ENCODE measurements at places on chromosomes 4 and X.

DNA sequence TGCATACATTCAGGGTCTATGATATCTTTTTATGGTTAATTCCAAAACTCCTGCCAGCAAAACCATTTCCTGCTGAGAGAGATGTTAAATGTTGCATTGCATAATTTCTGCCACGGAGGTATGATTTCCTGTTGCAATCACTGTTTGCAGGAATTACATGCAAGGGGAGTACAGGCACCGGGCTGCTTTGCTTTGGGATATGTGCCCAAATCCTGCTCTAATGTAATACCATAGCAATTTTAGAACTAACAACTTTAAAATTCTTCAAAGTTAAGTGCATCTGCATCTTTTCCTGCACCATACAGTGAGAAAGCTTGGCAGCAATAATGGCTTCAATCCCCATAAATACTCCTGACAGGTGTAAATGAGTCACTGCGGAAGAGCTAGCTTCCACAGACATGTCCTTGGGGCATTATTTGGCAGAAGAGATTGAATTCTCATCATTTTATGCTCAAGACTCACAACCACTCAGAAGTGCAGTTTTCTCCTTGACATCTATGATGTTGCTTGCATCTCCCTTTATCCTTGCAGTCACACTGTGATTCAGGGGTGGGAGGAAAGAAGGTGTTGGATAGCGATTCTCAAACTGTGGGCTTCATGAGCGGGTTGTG is 29.6 kb downstream of the TRIM2 start:
- DNase-seq, result no peak

DNA sequence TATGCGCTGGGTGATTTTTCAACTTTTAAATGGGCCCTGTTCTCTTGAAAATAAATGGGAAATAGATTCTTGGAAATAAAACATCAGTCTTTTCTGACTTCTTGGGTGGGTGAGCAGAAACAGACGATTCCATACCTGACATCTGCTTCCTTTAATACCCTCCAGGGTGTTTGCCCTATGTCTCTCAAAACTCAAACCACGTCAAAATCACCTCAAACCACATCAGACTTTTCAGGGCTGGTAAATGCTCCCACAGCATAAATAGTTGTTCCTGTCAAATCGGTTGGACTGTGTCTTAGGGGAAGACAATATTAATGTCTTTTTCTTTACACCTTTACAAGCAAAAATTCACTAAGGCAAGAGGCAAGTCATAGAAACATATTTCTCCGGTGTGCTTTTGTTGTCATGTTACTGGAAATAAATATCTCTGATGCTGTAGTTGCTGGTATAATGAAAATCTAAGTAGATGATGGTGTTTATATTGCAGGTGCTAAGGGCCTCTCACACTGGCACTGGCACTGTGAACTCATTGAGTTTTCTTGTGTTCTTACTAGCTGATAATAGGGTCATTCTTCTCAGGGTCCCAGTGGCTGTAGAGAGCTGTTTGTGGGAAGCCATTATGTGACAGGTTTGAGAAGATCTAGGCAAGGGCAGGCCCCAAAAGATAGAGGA is 380.4 kb downstream of the RAPGEF2 start:
- no peak for DNase-seq

DNA sequence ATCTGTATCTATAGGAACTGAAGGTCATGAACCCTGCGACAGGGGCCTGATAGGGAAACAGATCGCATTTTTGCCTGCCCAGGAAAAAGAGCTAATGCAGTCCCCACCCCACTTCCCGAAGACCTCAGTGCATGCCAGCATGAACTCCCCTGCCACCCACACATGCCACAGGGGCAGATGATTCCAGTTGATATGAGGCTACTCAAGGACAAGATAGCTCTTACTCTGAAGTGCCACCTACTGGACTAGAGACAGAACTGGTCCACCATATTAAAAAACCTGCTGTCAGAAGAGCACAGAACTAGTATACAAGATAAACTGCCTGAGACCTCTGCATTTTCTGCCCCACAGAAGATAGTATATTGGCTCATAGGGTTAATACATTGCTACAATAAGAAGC is 68.0 kb downstream of the YIPF7 start:
- no peak for DNase-seq

GRCh38 chr4:152962150-152962549 is 26.0 kb downstream of the FHDC1 start:
- DNase-seq, result no peak

DNA sequence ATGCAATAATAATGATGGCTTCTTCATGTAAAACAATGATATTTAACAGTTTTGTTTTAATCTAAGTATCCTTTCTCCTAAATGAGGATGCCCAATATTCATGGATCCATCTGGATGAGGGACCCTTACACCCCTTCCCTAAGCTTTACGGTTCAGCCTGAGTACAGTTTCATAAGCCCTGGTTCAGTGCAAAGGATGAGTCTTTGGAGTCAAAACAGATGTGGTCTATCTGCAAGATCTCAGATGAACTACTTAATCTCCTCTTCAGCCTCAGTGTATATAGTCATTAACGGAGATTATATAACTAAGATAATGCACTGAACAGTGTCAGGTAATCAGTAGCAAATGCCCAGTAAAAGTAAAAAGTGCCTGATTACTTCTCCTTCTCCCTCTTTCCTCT is 22.1 kb downstream of the ANXA5 start:
- no peak for DNase-seq

GRCh38 chr4:121822796-121823504 is 733 bp downstream of the CCNA2 start:
- DNase-seq, result peak; percentile 9

DNA sequence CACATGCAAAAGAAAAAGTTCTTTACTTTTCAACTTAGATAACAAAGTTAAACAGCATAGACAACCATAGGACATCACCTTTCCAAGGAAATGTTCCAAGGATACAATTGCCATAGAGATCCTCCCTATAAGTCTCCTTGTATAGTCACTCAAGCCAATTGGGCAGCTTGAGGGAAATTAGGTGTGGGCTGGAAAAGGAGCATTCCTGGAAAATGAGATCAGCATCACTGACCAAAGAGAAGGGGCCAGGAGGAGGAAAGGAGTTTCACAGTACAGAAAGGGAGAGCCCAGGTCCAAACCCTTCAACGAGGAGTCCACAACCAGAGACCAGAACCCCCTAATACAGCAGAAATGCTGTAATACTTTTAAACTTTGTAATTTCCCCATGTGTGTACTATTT is 91.5 kb upstream of the PPARGC1A start:
- DNase-seq, result no peak

DNA sequence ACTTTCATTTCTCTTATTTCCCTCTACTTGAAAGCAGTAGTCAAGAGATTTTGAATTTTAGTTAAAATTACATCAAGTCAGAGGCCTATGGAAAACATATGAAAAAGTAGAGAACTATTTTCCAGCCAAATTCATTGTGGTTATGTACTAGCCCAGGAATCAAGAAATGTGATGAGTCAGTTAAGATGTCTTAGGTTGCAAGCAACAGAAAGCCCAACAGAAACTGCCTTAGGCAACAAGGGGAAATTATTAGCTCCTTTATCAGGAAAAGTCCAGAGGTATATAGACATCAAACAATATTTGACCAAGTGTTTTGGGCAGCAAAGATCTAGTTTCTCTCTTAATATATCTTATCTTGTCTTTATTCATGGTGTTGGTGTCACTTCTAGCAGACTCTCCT is 37.8 kb upstream of the FRMD7 start:
- DNase-seq, result no peak

DNA sequence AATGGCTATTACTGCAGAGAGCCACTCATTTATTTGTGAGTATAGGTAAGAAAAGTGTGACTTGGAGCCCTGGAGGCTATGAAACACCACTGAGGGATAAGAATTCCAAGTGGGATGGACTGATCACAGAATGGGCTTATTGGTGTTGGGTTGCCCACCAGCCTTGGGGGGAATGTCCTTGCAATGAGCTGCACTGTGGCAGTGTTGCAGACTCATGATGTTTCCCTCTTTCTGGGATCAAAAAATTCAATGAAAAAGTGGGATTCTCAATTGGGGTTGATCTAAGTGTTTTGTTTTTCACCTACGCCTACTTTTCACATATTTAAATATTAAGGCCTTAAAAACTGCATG is 1024.5 kb upstream of the PCDH10 start:
- DNase-seq, result no peak

DNA sequence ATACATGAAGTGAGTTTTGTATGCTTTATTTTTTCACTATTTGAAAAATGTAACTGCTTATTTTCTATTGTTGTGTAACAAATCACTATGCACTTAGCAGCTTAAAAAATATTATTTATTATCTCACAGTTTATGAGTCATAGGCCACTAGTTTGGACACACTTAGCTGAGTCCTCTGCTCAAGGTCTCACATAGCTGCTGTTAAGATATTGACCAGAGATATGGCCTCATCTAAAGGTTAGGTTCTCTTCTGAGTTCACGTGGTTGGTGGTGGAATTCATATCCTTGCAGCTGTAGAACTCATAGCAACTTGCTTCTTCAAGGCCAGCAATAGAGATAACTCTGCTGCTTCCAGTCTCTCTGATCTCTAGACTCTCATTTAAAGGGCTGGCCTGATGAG is 534.4 kb downstream of the SPRY1 start:
- no peak for DNase-seq

DNA sequence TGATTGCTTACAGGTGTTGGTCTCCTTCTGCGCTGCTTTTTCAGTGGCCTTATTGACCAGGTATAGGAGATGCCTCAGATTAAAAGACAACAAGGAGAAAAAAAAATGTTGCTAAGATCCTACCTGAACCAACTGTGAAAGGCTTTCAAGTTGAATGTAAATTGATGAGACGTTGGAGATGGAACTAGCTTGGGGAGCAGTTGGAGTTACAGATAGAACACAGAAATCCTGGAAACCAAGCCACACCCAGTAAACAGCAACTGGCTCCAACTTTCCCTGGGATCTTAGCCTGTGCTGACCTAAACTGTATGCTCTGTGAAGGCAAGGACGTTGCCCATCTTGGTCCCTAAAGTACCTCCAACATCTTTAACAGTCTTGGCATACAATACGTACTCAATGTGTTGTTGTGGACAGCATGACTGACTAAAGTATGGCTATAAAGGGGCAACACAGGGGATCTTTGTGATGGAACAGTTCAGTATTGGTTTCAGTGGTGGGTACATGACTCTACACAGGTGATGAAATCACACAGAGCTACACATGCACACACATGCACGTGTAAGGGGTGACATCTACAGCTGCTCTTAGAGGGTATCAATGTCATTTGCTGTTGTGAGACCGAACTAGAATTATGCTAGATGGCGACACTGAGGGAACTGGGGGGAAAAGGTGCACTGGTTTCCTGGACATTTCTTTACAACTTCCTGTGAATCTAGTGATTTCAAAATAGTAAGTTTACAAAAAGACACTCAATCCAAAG is 22.3 kb downstream of the GAB3 start:
- no peak for DNase-seq

DNA sequence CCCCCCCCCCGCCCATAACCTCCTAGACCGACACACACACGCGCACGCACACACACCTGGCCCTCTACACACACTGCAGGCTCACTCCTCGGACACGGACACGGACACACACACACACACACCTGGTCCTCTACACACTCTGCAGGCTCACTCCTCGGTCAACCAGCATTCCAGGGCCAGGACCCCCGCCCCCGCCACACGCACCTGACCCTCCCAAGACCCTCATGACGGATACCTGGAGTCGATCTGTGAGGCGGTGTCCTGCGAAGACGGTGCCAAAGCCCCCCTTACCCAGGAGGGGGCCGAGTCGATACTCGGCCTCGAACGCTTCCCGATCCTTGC is 552 bp downstream of the PIM2 start:
- no peak for DNase-seq

GRCh38 chr4:150323406-150324325 is 245.4 kb downstream of the DCLK2 start:
- no peak for DNase-seq

- no peak for DNase-seq
Measured at GRCh38 chr4:6987588-6987961, 55.6 kb upstream of the TADA2B start.

DNA sequence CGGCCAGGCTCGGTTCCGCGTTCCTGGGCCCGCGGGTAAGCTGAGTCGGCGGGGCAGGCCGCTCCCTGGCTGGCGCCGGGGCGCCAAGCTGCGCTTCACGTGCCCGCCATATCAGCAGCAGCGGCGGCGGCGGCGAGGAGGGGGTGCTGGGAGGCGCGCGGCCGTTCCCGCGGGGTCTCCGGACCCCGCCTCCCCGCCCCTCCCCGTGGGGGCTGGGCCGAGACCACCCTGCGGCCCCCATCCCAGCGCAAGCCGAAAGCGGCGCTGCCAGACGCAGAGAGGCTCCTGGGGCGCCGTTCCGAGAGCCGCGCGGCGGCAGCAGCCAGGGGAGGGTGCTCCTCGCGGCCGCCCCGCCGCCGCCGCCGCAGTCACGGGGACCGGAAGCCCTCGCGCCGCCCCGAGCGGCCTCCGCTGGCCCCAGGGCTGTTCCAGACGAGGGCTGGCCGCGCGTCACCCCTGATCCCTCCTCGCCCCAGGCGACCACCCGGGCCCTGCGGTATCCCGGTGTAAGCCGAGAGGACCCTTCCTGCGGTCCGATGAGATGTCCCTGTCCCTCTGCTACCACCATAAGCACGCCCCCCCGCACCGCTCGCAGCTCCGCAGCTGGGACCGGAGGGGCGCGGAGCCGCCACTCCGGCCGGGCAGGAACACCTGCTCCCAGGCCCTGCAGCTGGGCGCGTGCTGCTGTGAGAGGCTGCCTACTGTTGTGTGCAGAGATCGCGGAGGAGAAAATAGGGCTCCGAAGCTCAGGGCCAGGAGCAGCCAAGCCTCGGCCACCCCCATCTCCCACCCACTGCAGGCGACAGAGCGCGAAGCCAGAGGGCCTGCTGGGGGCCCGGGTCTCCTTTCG is 7.5 kb upstream of the BCOR start:
- no peak for DNase-seq

DNA sequence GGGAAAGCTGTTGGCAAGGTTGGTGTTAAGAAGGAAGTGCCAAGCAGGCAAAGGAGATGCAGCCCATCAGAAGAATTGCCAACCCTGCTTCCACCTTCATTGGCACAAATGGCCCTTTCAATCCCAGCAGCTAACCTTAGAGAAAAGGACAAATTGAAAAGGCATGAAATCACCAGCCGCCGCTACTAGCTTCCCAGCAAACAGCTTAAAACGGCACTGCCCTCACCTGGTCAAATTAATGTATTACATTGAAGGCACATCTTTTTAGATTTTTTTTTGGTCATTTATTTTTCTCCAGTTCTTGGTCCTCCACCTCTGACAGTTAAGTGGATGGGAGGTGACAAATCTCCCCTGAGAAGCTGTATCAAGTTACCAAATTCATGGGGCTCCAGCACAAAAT is 51.0 kb upstream of the NHSL2 start:
- DNase-seq, result peak; percentile 16

Measured in activated T-cell treated with anti-CD3 and anti-CD28 coated beads for 24 hours (primary cell).